ENCODE measurements at places on chromosomes 3 and 15.

DNA sequence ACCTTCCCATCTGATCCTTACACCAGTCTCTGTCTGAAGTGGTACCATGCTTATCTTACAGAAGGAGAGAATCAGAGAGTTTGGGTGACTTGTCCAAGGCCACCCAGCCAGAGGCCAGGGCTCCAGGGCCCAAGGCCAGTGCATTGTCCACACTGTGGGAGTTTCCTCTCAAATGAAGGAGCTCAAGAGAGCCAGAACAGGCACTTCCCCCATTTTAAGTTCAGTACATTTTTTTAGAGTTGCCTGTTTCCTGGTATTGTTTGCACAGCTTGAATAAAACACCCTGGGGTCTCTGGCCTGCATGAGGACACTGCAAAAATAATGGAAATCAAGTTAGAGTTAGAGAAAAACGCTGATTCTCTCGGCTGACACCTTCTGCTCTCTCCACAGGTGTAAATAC is 284.0 kb downstream of the SQOR start:
- no peak for DNase-seq

DNA sequence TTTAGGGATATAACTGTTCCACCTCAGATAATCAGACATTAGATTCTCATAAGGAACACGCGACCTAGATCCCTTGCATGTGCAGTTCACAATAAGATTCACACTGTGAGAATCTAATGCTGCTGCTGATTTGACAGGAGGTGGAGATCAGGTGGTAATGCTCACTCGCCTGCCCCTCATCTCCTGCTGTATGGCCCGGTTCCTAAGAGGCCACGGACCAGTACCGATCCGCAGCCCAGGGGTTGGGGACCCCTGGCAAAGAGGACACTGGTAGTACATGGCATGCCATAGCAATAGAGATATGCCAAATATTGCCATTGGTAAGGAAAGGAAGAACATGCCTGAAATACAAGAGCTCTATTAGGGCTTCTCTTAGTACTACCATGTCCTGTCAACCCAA is 59.7 kb downstream of the LSM3 start:
- no peak for DNase-seq

DNA sequence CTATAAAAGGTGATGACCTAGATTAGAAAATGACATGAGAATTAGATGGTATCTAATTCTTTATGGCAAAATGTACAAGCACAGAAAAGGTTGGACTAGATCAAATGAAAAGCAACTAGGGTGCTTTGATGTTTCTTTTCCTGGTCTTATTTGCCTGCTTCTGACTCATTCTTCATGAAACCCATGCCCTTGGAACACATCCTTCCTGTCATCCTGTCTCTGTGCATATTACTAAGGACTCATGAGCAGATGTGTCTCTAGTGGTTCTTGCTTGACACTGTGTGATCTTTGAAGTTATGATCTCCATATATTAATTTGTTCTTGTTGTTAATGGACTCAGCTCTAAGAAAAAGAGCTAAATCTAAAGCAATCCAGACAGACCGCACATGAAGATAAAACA is 314.0 kb downstream of the ERC2 start:
- peak; percentile 26 for DNase-seq

- DNase-seq, result no peak
These were observed 133.5 kb downstream of the LRRK1 start for GRCh38 chr15:101052681-101053121.

DNA sequence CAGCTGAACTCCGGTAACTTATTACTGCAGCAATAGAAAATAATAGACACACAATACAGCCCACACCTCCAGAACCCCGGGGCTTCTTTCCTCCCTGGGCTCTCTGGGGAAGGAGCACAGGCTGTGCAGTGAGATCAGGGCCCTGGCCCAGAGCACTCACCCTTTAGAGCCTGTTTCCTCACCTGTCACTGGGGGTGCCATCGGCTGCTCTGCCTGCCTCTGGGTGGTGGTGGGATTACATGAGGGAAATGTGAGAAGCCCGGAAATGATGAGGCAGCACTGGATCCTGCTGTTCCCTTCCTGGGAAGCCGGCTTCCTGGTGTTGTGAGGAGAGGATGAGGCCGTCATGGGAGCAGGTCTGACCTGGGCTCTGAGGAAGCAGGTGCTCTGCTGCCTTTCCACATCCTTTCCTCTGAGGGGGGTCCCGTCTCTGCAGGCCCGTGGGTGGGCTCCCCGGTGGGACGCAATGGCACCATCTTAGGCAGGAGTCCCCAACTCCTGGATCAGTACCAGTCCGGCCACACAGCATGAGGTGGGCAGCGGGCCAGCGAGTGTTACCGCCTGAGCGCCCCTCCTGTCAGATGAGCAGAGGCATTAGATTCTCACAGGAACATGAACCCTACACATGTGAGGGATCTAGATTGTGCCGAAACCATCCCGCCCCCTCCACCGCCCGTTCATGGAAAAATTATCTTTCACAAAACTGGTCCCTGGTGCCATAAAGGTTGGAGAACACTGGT is 220.9 kb upstream of the CTDSPL start:
- no peak for DNase-seq

DNA sequence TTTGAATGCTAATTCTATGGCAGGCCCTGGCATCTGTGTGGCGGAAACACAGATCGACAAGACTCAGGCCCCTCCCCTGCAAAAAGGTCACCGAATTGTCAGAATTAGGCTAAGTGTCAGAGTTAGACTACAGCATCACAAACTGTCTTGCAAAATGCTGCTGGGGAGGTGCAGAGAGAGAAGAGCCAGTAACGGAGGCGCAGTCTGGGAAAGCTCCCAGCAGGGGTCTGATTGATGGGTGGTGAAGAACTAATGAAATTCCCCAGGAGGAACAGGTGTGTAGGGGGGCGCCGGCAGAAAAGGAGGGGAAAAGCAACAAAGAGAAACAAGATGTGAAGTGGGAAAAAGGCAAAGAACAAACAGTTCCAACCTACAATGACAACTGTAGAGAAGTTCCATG is 72.7 kb upstream of the TAMM41 start:
- DNase-seq, result no peak

GRCh38 chr15:41581110-41581509 is 22.1 kb downstream of the TYRO3 start:
- peak; percentile 25 for DNase-seq
